Brain microvascular endothelial cell (primary cell): ENCODE measurements at places on chromosomes 13 and 19.

GRCh38 chr13:27321468-27322431 is 51.1 kb downstream of the RASL11A start:
- DNase-seq, result no peak

DNA sequence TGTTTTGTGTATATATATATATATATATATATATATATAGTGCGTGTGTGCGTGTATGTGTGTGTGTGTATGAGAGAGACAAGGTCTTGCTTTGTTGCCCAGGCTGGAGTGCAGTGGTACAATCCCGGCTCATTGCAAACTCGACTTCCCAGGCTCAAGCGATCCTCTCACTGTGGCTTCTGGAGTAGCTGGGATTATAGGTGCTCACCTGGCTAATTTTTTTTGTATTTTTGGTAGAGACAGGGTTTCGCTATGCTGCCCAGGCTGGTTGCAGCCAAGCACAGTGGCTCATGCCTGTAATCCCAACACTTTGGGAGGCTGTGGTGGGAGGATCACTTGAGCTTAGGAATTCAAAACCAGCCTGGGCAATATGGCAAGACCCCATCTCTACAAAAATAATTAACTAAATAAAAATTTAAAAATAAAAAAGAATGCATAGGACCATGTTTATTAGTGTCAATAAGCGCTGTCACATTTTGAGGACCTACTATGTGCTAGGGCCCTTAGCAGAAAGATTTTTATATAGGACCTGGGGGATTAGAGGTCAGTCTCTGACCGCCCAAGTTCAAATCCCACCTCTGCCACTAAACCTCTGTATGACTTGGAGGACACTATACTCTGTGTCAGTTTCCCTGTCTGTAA is 1.8 kb downstream of the PVR start:
- DNase-seq, result no peak

- DNase-seq, result no peak
Measured at GRCh38 chr13:77521595-77522367, 13.7 kb upstream of the SCEL start.

DNA sequence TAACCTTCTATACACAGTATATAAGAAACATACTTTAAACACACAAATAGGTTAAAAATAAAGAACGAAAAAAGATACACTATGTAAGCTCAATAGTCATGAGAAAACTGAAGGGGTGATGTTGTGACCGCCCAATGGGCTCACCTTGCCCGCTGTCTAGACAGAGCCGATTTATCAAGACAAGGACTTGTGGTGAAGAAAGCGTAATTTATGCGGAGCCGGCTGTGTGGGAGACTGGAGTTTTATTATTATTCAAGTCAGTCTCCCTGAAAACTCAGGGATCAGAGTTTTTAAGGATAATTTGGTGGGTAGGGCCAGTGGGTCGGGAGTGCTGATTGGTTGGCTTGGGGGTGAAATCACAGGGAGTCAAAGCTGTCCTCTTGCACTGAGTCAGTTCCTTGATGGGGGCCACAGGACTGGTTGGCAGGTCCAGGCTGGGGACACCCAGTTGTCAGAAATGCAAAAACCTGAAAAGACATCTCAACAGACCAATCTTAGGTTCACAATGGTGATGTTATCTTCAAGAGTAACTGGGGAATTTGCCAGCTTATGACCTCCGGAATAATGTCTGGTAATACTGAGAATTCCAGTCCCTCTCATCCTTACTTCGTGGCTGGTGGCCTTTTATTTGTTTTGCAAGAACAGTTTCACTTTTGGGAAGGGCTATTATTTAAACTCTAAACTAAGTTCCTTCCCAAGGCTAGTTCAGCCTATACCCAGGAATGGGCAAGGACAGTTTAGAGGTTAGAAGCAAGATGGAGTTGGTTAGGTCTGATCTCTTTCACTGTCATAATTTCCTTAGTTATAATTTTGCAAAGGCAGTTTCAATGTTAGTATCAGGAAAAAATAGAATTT is 96.6 kb downstream of the UBL3 start:
- DNase-seq, result no peak

- DNase-seq, result no peak
Measured at GRCh38 chr13:35479038-35479492, 2.6 kb upstream of the MAB21L1 start.

DNA sequence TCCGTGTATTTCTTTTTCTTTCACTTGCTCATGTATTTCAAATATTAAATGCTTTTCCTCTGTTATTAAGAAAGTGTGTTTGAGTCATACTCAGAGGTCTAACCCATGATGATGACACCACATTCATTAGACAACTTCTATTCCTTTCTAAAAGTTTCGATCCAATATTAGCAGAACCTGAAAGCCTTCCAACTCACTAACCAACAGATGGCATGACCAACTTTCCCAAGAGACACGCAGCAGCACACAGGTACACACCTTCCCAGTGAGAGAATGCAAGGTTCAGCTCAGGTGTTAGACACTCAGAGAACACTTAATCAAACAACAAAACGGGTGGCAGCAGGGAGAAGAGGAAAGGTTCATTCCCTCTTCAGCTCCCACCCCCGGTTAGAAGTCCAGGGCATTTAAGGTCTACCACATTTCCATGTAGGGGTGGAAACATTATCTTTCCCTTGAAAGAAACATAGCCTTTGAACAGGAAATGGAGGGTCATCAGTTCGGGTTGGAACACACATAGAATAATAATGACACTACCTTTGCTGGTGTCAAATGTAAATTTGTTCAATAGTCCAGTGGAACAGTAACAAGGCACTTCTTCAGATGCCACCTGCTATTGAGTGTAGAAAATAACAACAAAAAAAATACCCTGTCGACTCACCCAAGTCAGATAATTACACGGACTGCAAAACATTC is 404.2 kb downstream of the COG6 start:
- no peak for DNase-seq

DNA sequence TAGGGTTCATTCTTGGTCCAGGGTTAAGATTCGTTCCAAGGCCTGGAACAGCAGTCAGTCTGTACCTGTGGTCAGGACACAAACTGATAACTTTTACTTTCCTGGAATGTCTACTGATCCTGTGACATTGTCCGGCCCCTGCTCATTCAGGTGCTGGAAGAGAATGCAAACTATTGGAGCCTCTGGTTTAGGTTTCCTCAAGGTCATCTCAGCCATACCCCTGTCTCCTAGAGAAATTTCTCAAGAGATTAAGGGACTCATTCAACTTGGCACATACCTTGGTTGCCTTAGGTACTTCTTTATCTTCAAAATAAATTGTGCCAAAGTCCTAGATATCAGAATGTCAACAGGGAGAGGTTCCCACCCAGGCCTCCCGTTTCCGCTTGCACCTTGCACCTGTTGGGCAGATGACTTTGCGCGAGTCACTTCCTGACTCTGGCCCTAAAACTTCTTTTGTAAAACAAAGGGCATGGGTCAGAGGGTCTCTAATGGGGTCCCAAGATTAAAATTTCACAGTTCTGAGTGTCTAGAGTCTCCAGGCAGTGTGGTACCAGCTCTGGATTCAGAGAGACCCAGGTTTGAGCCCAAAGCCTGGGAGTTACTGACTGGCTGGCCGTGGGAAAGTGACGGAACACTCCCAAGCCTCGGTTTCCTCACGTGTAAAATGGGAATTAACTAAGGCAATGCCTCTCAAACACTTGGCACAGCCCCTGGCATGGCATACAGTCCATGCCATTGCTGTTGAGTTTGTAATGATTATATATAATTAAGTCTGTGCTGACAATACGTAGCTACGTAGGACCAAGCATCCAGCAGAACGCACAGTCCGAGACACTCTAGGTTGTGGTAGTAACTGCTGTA is 25.8 kb upstream of the CYP2S1 start:
- DNase-seq, result no peak

GRCh38 chr19:32104153-32104849 is 241.1 kb upstream of the ZNF507 start:
- DNase-seq, result no peak

DNA sequence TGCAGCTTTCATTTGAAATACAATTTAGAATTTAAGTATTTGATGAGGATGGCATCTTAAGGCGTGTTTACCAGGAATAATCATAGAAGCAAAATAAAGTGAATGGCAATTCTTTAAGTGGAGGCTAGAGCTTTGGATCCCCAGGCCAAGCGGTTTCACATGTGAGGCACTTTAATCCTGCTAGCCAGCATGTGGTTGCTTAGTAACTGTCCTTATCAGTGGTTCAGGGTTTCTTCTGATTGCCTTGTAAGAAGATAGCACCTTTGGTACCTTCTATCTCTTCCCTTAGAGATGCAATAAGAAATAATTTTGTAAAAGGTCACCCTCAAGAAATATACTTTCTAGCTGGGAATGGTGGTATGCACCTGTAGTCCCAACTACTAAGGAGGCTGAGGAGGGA is 38.9 kb upstream of the SERP2 start:
- no peak for DNase-seq

DNA sequence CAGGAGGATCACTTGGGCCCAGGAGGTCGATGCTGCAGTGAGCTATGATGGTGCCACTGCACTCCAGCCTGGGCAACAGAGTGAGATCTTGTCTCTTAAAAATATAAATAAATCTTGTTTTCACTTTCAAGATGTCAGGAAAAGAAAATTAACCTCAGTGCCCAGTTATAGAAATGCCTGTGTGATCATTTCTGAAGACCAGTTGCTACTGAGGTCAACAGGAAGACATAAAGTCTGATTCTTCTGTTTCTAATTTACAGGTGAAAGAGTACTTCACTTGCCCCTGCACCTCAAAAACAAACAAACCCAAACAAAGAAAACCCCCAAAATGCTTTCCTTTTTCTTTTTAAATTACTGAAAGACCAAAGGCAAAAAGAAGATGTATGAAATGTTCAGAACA is 174.3 kb upstream of the NBEA start:
- no peak for DNase-seq

- DNase-seq, result no peak
Measured at GRCh38 chr13:75636436-75637180, 478 bp downstream of the LMO7 start.

- DNase-seq, result no peak
Measured at GRCh38 chr19:28465371-28466086, 747.4 kb downstream of the UQCRFS1 start.

DNA sequence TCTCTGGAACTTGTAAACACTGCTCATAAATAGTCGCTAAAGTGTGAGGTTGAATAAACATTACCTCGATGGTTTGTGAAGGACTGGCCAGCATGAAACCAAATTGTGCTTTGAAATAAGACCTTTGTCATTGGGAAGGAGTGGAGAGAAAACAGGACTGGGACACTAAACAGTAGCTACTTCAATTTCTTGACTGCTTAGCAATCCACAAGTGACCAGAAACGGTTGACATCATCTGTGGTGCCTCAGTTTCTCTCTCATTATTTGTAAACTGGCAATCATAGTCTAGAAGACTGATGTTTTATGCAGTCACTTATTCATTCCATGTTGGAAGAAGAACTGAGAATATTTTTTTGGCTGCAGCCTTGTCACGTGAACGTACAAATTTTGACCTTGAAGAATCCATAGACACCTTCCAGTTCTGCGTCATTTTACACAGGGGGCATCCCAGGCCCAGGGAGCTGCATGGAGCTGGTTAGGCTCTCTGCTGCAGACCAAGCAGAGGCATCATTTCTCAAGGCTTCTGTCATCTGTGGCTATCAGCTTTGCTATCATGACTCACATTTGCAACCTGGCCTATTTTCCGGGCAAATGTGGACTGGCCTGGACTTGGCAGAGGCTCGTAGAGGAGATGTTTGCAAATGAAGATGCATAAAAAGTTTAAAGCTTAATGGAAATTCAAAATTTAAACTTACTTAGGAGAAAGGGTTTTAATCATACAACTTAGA is 391.8 kb downstream of the FGF9 start:
- DNase-seq, result no peak

DNA sequence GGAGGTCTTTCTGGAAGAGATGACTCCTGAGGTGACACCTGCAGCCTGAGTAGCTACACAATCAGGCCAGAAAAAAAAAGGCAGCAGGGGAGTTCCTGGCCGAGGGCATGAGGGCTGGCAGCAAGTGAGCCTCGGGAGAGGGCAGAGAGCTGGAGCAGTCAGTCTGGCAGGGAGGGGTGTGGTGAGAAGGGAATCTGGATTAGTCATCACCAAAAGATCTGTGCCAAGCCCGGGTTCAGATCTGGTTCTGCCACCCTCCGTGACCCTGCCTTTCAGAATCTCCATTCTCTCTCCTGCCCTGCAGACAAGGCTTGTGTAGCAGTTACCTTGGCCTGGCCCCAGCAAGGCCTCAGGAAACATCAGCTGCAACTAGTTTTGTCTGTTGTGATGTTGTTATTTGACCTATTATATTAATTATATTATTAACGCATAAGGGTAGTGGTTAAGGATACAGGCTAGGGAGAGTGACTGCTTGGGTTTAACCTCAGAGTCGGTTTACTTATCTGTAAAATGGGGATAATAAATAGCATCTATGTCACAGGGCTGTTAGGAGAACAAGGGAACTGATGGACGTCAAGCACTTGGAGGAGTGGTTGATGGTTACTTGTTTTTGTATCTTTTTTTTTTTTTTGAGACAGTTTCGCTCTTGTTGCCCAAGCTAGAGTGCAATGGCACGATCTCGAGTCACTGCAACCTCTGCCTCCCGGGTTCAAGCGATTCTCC is 2.7 kb upstream of the CAPNS1 start:
- peak; percentile 39 for DNase-seq

DNA sequence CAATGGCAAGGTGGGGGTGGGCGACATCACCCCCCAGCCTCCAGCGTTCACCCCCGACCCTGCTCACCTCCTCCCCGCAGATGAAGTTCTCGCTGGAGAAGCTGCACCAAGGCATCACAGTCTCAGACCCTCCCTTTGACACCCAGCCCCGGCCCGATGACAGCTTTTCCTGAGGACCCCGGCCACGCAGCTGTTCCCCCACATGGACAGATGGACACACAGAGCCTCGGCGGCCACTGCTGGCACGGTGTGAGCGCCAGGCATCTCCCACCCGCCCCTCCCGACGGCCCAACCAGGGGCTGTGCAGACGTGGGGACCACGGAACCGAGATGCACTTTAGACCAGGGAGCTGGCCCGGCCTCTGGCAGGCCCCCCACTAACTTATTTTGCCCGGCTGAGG is 4.3 kb upstream of the SCN1B start:
- no peak for DNase-seq

DNA sequence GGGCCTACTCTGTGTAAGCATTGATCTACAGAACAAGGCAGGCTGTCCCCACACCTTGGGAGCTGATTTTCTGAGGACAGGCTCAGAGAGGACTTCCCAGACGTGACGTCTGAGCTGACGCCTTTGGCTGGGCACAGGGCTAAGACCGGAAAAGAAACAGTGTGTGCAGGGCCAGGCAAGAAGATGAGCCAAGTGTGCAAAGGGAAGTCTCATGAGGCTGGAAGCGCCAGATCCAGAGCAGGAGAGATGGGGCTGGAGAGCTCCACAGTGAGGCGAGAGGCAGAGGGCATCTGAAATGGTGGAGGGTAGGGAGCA is 12.7 kb downstream of the IGLON5 start:
- DNase-seq, result no peak

GRCh38 chr13:49367640-49368422 is 76.0 kb downstream of the CAB39L start:
- DNase-seq, result no peak

DNA sequence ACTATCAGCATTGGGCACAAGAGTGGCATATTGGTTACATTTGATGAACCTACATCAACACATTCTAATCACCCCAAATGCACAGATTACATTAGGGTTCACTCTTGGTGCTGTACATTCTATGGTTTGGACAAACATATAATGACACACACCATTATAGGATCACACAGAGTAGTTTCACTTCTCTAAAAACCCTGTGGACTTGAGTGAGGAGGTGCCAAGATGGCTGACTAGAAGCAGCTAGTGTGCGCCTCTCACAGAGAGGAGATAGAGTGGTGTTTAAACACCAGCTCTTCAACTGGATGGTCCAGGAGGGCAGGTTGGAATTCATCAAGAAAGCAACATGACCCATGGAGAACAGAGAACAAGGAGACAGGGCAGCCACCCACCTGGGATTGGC is 265.6 kb downstream of the TDRD3 start:
- DNase-seq, result no peak

- peak; percentile 2 for DNase-seq
Measured at GRCh38 chr19:18776736-18777135, 14.4 kb downstream of the COMP start.
